ENCODE measurements at places on chromosomes 7 and 10.

DNA sequence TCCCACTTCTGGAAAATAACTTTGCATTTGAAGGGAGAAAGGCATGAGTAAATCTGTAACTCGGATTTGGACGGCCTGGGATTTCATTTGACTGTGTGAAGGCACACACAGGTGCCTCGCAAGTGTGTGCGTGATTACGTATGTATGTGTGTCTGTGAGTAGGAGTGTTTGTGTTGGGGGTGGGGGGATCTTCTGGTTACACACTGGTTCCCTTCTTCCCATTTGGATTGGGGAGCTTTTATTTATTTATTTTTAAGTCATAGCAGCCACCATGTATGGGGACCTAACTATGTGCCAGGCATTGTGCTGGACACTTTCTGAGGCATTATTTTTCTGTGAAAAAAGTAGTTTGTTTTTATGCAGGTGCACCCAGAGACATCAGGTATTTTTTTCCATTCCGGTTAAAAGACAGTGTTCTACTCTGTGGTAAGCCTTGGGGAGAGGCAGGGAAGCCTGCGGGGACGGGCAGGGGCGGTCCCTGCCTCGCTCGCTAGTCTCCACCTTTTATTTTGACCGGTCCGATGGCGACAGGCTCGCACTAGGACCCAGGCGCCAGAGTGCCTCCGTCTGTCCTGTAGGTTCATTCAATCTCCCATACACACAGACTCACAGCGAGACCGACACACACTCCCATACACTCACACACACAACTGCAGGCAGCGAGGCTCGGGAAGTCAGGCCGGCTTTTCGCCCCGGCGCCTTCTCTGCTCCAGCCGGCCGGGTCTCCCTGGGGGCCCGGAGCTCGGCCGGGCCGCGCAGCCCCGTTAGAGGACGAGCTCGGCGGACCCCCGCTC is at the start of gene MXI1:
Gene MXI1, plus strand, starts transcription at position 595 of the 794 bp plus-strand sequence. CDS start 204 bp downstream, outside the sequence.
- peak; percentile 92 for DNase-seq

GRCh38 chr7:102988631-102989560 is 76.1 kb downstream of the LRRC17 start:
- no peak for DNase-seq

- DNase-seq, result peak; percentile 70
Measured at GRCh38 chr7:29090836-29091601, 55.3 kb downstream of the CPVL start.

GRCh38 chr10:51918440-51918839 is 219.0 kb upstream of the CSTF2T start:
- DNase-seq, result no peak

DNA sequence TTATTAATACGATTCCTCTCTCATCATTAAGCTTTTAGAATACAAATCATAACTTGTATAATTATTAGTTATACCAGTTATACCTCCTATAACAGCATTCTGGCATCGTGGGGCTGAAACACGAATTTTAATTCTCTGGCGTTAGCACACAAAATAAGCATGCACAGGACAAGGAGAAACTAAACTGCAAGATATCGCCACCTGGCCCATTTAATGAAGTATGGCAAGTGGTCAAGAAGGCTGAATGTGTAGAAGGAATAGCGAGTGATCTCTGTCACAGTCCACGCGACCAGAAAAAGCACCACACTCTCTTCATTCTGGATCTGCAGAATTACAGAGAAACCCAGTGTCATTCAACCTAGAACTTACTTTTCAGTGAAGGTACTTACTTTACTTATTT is 18.1 kb downstream of the HACD1 start:
- DNase-seq, result no peak

- peak; percentile 73 for DNase-seq
Measured at GRCh38 chr10:74011770-74012169, 13.9 kb downstream of the VCL start.

DNA sequence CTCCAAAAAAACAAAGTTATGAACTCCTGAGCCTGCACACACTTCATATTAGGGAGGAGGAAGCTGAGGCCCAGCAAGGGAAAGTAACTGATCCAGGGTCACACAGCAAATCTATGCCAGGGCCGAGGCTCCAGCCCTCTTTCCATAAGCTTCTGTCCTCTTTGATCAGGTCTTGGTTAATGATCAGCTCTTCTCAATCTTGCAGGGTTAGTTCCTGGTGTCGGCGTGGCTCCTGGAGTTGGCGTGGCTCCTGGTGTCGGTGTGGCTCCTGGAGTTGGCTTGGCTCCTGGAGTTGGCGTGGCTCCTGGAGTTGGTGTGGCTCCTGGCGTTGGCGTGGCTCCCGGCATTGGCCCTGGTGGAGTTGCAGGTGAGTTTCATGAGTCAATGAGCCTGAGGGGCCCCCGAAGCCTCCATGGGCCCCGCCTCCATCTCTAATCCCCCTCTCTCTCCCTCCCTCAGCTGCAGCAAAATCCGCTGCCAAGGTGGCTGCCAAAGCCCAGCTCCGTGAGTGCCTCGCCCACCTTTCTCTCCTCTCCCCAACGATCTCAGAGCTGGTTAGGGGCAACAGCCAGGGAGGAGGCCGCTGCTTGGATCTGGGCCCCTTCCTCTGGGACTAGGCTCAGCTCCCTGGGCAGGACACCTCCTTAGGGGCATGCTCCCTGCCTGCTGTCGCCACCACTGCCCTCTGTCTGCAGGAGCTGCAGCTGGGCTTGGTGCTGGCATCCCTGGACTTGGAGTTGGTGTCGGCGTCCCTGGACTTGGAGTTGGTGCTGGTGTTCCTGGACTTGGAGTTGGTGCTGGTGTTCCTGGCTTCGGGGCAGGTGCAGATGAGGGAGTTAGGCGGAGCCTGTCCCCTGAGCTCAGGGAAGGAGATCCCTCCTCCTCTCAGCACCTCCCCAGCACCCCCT is 23.7 kb upstream of the LIMK1 start:
- DNase-seq, result no peak

- no peak for DNase-seq
Measured at GRCh38 chr10:7707858-7708622, 4.9 kb downstream of the ITIH2 start.

- DNase-seq, result no peak
Measured at GRCh38 chr7:38199154-38199553, 21.1 kb downstream of the STARD3NL start.

DNA sequence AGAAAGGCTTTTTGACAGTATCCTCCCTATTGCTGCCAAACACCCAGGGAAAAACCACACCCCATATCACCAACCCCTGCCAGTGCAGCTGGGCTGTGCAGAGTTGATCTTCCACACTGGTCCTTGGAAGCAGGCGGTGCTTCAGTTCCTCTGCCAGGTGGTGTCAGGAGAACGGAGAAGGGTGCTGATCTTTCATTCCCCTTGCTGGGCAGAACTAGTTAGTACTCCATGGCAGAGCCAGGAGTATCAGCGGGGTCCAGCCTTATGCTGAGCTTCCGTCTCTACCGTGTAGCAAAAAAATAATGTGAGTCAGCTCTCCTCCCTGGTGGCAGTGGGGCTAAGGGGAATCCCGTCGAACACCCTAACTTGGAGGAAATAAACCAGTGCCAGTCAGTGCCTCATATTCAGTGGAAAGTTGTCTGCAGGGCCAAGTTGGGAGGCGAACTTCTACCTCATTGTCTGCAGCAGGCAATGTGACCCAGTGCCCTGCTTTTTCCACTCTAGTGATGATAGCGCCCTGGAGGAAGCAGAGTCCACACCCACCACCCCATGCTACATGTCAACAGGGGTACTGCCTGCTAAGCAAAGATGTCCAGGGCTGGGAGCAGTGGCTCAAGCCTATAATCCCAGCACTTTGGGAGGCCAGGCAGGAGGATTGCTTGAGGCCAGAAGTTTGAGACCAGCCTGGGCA is 175.4 kb downstream of the AUTS2 start:
- no peak for DNase-seq

DNA sequence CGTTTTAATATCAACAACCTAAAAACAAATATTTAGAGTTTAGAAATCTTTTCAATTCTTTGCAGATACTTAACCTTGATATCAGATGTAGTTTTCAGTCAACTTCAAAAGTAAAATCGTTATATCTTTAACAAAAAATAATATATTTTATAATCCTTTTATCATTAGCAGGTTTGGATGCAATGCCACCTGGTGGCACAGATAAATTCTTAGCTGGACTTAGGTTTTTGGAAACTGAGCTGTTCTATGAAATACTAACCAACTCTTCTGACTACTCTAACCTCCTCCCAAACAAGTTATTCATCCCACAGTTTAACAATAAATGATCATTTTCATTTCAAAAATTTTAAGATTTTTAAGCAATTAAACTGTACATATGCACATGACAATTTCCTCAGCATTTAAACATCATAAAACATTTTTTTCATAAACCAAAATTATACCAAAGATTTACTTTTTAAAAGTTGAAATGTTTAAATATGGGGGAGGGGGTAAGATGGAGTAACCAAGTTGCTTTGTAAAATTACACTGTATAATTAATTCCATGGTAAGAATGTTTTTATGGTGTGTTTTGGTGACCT is 56.9 kb downstream of the HIBADH start:
- peak; percentile 38 for DNase-seq

DNA sequence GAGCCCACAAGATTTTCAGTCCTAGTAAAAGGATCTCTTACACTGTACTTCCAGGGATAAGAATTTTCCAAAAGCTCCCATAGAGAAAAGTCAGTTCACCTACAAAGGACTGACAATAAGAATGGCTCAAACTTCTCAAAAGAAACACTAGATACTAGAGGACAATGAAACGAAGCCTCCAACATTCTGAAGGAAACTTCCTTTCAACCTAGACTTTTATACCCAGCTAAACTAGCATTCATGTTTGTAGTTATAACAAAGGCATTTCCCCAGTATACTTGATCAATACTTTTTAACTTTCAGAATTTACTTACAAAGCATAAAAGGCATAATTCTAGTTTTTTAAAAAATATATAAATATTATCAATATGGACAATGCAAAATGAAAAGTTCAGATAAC is 41.0 kb upstream of the DNAAF5 start:
- DNase-seq, result no peak

- DNase-seq, result no peak
Measured at GRCh38 chr10:75129537-75129936, 18.1 kb downstream of the SAMD8 start.

GRCh38 chr7:1794888-1795542 is 124.9 kb downstream of the ELFN1 start:
- no peak for DNase-seq

- DNase-seq, result peak; percentile 86
Measured at GRCh38 chr10:84540617-84541288, 212.4 kb downstream of the CCSER2 start.
